Activated CD4-positive, alpha-beta T cell treated with anti-CD3 and anti-CD28 coated beads, Interleukin-2, amount 50 U/mL, for 1 hour (primary cell): ENCODE measurements at places on chromosomes 6 and 20.

DNA sequence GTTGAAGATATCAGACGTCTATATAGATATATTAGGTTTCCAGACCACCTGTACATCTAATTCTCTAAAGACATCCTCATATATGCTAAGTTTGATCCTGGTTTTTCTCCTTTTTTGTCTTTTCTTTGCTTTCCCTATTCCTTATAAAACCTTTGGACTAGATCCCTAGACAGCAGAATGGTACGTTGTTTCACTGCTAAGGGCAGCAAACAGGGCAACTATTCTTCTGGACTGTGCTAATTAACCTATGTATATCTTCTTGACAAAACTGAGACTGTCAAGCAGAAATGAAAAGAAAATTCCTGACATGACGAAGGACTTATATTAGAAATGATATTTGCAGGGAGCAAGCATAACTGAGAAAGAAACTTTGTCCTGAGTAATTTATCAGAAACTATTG lies 19.1 kb downstream of the ME1 start:
- DNase-seq, result no peak

- no peak for DNase-seq
These were observed 60.2 kb downstream of the SCML4 start for GRCh38 chr6:107763946-107764345.

GRCh38 chr6:44000164-44000842 lies 126.9 kb downstream of the MRPL14 start:
- DNase-seq, result no peak

- no peak for DNase-seq
These were observed 62.8 kb downstream of the SAMD3 start for GRCh38 chr6:130159956-130160355.

- peak; percentile 71 for DNase-seq
These were observed 41.1 kb upstream of the PTGIS start for GRCh38 chr20:49608752-49609670.

- no peak for DNase-seq
These were observed 54.7 kb downstream of the TRAF3IP2 start for GRCh38 chr6:111550953-111551352.

DNA sequence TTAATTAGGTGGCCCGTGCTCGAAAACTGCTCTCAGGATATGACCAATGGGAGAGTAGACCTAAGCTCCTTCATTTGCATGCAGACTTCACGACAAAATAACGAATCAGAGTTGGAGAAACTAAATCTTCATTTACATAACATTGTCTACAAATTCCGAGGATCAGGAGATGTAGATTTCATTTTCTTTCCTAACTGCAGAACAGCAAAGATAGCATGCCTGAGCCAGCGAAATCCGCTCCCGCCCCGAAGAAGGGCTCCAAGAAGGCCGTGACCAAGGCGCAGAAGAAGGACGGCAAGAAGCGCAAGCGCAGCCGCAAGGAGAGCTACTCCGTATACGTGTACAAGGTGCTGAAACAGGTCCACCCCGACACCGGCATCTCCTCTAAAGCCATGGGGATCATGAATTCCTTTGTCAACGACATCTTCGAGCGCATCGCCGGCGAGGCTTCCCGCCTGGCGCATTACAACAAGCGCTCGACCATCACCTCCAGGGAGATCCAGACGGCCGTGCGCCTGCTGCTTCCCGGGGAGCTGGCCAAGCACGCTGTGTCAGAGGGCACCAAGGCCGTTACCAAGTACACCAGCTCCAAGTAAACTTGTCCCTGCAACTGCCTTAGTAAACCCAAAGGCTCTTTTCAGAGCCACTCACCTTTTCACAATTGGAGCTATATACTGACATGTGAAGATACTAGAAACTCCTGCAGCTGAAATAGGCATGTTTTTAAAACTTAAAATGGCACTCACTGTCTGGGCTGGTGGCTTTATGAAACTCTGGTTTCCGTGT lies 96.5 kb downstream of the HFE start:
- peak; percentile 31 for DNase-seq

DNA sequence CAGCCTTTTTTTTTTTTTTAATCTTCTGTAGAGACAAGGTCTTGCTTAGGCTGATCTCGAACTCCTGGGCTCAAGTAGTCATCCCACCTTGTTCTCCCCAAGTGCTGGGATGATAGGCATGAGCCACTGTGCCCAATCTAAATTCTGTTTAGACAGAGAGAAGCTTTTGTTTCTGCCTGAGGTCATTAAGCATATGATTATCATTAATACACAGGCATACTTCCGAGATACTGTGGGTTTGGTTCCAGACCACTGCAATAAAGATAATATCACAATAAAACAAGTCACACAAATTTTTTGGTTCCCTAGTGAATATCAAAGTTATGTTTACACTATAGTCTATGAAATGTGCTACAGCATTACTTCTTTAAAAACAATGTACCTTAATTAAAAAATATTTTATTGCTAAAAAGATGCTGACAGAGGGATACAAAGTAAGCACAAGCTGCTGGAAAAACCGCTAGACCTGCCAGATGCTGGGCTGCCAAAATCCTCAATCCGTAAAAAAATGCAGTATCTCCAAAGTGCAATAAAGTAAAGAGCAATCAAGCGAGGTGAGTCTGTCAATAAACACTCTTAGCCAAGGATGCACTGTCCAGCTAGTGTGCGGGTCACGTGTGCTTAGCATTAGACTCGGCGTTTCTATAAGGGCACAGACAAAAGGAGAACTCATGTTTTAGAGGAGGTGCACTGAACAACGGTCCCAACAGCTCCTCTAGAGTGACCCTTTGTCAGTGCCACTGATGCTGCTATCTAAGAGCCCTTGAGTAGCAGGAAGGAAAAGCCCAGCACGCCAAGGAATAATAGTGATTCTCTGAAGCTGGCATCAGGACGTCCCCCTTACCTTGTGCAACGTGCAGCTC lies 16.1 kb downstream of the TXNDC5 start:
- no peak for DNase-seq

GRCh38 chr6:159045801-159046200 lies 1.0 kb upstream of the TAGAP start:
- DNase-seq, result no peak
